ENCODE measurements at places on chromosomes 5 and 9.

GRCh38 chr9:6109986-6110385 lies 94.6 kb upstream of the RANBP6 start:
- DNase-seq: no peak

DNA sequence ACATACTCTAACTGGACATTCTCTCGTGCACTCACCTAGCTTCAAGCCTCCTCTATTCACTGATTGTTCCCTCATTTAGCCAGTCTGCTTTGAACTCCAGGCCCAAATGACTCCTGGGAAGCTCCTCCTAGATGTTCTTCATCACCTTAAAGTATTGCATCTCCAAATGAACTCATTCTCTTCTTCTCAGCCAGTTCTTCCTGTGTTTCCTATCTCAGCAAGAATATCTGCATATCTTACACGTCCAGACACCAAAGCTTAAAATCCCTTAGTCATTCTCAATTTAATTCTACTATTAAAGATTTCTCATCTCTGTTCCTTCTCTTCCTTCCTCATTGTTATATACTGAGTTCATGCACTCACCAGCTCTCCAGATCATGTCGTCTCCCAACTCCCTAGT lies 118.6 kb upstream of the DAB2 start:
- no peak for DNase-seq

- no peak for DNase-seq
These were observed 106.2 kb downstream of the RXRA start for GRCh38 chr9:134432471-134432870.

DNA sequence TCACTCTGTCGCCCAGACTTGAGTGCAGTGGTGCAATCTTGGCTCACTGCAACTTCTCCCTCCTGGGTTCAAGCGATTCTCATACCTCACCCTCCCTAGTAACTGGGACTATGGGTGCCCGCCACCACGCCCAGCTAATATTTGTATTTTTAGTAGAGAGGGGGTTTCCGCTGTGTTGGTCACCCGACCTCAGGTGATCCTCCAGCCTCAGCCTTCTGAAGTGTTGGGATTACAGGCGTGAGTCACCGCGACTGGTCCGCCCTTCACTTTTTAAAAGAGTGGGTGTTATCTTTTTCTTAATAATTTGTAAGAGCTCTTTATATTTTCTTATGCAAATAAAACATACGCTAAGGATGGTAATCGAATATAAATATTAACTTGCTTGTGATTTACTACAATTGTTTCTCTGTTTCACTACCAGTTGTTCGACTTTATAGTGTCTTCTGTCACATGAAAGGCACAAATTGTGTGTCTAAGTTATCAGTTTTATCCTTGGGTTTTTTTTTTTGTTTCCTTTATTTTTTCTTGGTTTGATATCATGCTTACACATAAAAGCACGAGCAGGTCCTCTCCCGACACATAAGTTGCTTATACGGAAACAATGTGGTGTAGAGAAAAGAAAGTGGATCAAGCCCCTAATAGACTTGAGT lies 1.9 kb upstream of the GPBP1 start:
- DNase-seq: no peak

GRCh38 chr9:83497441-83497840 lies 40.8 kb downstream of the FRMD3 start:
- DNase-seq: no peak

DNA sequence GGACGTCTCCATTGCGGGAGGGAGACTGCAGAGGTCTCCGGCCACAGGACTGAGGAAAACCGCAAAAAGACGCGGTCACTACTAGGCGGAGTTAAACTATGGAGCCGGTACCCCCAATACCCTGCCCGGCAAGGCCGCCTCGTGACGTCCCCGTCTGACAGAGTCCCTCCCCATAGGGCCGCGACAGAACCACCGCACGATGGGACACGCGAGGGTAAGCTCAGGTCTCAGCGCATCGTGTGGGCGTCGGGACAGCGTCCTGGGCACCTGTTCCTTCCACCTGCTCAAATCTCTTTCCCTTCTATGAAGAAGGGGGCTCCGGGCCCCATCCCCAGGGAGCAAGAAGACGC lies 35.2 kb upstream of the GLDC start:
- DNase-seq: no peak

- no peak for DNase-seq
These were observed 233.2 kb downstream of the FBXL17 start for GRCh38 chr5:108148715-108149139.

DNA sequence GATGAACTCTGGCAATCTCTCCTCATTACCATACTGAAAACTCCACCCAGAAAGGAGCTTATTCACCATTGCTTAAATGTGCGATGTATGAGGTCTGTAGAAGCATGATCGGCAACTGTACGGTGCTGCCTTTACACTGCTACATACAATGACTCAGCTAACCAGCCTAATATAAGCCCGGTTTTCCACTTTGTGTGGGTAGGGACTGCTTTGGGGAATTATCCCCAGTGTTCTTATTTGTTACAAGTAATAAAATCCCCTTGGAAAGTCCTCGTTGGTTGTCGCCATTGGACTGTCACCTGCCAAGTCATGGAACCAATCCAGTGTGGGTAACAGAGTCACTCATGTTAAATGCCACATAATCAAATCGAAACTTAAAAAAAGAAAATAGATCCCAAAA lies 23.5 kb upstream of the TENT2 start:
- no peak for DNase-seq

DNA sequence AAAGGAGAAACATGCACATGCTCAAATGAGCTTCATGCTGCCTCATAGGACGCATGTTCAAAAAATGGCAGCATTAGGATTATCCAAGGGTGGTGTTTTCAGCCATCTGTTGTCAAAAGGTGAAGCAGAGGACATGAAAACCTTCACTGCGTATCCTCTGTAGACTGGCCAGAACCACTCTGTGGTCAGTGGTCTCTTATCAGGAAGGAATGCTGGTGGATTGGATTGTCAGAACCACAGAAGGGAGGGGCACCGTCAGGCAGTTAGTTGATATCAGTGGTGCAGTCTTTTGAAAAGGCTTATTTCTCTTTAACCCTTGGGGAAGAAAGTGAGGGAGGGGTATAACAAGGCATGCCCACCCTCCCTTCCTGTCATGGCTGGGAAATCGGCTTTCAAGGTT lies 100.1 kb downstream of the FBXL7 start:
- DNase-seq: no peak

DNA sequence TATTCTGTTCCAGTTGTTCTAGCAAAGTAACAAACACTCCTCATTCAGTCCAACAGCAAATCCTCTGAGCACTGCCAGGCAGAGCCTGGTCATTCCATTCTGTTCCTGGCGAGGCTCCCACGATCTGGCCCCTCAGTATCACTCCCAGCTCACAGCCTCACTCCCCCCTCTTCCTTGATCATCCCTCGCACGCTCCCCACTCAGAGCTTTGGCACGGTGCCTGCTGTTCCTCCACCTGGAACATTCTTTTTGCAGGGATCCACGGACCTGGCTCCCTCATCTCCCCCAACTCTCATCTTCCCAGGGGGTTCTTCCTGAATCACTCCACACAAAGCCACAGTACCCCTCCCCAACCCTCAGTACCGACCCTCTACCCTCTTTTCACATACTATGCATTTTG lies 192.3 kb downstream of the ATPSCKMT start:
- DNase-seq: no peak

GRCh38 chr5:3911773-3912172 lies 316.1 kb downstream of the IRX1 start:
- no peak for DNase-seq
